Pancreas (tissue), 10 donors: ENCODE measurements at places on chromosomes 16 and 17. TPM values are rescaled to one million over a fixed set of nuclear protein-coding genes. Genes with fewer than 3 reads are reported as not detected.

DNA sequence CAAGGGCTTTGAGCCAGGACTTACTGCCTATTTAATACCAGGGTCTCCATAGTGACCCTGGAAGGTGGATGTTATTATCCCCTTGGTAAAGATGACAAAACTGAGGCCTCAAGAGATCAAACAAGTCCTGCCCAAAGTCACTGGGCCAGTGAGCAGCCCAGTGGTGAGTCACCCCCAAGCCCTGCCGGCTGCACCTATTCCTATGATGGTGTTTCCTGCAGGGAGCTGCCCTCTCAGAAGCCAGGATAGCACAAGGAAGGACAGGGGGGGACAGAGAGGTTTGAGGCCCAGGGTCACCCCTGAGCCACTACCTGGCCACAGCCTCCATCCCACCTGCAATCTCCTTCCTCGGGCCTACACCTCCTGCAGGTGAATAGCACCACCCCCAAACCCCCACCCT, 90.9 kb downstream of the SDK2 start:
- DNase-seq: no peak

- DNase-seq: no peak
Measured at GRCh38 chr16:49617016-49617629, 238.8 kb downstream of the ZNF423 start.

DNA sequence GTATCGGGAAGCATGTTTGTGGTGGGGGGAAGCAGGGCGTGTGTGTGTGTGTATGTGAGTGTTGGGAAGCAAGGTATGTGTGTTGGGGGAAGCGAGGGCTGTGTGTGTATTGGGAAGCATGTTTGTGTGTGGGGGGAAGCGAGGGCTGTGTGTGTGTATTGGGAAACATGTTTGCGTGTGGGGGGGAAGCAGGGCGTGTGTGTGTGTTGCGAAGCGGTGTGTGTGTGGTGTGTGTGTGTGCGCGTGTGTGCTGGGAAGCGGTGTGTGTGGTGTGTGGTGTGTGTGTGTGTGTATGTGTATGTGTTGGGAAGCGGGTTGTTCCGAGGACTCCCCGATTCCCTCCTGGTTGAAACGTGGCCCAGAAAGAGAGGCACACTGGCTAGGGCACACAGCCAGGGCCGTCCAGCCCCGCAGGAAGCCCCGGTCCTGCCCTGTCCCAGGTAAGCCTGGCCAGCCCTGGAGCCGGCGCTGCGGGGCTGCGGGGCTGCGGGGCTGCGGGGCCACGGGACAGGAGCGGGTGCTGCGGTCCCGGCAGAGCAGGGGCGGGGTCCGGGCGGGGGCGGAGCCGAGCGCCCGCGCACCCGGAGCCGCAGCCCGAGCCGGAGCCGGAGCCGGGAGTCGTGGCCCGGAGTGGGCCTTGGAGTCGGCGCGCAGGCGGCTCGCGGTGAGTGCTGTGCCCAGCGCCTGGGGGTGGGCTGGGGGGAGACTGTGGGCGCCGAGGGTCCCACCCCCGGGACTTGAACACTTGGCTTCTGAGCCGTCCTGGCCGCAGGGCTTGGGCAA, at the start of gene NOD2:
Gene NOD2, plus strand, starts transcription at position 608 of the 783 bp plus-strand sequence. CDS start 5,890 bp downstream, outside the sequence.
- DNase-seq: peak; percentile 69

GRCh38 chr17:69884846-69885245, 190.2 kb upstream of the KCNJ16 start:
- no peak for DNase-seq

DNA sequence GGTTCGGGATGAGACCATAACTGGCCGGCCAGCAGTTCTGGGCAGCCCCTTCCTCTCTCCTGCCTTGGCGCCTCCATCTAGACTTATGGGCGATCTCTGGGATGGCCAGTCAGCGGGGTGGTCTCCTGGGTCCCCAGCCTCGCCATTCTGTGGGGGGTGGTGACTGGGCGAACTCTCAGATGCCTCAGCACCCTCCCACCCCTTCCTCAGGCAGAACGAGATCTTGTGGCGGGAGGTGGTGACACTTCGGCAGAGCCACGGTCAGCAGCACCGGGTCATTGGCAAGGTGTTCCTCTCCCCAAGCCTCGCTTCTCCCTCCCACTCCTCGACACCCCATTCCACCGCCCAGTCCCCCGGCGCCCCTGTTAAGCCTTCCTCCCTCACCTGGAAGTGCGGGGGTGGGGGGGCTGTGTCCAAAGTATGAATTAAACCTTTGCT, 1.6 kb downstream of the HSF4 start:
- no peak for DNase-seq

DNA sequence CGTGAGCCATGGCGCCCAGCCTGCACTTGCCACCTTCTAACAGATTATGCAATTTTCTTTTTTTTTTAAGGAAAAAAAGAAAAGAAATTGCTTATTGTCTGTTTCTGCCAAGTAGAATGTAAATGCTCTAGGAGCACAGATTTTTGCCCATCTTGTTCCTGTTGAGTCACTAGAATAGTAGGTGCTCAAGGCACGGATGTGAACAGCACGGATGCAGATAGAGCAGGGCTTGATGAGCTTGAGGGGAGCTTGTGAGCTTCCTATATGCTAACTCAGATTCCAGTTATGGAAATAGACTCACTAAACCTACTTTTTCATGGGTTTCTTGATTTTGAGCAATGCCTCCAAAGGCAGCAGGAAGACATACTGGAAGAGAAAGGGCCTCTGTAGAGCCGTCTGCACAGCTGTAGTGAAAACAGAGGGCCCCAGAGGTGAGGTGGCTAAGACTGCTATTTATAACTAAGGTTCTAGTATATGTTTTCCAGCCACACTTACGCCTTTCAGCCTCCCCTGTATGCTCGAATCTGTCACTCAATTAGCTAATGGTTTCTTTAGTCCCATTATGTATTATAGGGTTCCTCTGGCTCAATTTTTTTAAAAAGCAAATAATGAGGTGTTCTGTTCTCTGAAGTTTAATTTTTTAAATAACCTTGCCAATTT, 72.8 kb downstream of the WWP2 start:
- no peak for DNase-seq

DNA sequence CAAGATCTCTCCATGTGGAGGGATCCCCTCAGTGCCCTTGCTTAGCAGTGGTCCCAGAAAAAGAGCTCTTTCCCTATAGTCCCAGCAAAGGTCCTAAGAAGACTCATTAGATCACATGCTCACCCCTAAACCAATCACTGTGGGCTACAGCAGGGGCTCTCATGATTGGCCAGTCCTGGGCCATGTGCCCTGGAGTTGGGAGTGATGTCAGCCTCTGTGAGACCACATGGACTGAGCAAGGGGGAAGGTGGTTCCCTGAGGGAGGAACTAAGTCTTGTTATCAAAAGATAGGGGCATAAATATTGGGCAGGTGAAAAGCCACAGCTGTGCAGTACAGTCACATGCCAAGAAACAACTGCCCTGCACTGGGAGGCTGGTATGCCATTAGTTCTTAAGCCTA, 51.3 kb downstream of the SCNN1B start:
- peak; percentile 62 for DNase-seq

- peak; percentile 86 for DNase-seq
Measured at GRCh38 chr17:75645889-75646637, 12.8 kb downstream of the SMIM5 start.

- peak; percentile 54 for DNase-seq
Measured at GRCh38 chr17:72661116-72661944, 431.2 kb downstream of the SLC39A11 start.

DNA sequence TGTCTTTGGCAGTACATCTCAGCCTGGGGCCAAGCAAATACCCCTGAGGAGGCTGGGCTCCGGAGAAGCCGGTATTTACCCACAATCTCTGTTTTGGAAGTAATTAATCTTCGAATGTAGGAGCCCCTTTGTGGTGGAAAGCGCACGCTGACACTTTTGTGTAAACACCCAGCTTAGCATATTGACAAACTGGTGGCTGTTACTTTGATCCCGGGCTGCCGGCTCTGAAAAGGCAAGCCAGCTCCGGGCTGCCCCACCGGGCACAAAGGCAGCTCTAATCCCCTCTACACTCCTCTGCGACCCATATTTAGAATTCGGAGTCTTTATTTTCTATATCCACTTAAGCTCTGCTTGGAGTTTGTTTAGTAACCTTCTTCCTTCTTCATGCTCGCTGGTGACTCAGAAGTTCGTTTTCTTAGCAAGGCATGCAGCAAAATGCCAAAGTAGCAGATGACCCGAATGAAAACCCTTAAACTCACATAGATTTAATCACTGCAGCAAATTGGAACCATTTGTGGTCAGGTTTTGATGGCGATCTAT, 144.0 kb upstream of the IRX3 start:
- DNase-seq: no peak

- peak; percentile 33 for DNase-seq
Measured at GRCh38 chr16:66304961-66305360, 61.5 kb upstream of the CDH5 start.

DNA sequence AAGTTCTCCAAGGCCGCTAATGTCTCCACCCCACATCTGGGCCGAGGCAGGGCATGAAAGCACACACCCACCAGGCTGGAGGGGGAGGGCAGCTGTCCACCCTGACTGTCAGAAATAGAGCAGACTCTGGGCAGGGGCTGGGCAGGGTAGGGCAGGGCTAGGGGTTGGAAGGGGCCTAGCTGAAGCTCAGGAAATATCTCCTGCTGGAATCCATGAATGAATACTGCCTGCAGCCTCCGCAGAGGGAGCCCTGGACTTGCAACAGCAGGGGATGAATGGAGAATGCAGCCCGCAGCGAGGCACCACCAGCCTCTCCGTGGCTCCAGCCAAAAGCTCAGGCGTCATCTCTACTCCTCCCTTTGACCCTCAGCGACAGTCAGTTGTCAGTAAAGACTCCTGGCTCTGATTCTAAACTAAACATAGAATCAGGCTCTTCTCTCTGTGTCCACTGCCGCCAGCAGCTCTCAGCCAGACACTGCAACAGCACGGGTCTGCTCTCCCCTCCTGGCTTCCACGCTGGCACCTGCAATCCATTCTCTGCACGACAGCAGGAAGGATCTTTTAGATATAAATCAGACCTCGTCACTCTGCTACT, 23.9 kb upstream of the NGFR start:
- DNase-seq: no peak

DNA sequence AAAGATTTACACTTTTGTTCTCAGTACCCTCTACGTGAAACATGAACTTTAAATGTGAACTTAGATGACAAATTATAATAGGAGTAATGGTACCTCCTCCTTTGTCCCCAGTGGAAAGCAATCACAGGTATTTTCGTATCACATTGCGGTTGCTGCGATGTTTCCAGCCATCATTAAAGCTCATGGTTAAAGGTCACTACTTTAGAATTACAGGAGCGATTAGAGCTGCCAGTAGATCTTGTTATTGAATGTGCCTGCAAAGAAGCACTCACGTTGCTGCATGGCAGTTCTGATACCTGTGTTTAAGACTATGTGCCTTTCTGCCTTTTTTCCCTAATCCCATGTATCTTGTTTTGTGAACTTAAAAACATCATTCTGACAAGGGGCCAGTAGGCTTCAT, 301.0 kb downstream of the CPPED1 start:
- no peak for DNase-seq

DNA sequence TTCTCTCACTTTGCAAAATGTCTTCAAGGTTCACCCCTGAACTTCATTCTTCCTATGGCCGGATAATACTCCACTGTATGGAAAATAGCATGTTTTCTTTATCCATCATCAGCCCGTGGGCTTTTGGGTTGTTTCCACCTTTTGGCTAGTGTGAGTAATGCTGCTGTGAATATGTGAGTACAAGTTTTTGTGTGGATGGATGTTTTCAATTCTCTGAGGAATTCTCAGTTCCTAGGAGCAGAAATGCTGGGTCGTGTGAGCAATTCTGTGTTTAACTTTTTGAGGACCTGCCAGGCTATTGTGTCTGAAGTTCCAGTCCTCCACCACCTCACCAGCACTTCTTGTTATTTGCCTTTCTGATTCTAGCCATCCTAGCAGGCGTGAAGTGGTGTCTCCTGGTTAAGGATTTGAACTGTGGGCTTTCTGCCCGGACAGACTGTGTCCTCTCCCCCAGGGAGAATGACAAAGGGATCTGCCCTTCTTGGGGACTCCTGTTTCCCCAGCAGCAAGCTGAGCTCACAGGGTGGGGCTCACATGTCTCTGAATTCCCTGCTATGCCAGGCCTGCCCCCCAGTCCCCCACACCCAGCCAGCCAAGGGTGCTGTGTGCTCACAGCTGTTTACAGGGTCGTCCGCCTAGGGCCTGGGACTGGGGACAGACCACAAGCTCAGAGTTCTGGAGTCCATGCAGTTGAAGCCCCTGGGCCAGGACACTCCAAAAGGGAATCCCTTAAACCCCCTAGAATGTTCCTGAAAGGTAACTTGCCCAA, 92.2 kb upstream of the CIBAR2 start:
- DNase-seq: no peak

DNA sequence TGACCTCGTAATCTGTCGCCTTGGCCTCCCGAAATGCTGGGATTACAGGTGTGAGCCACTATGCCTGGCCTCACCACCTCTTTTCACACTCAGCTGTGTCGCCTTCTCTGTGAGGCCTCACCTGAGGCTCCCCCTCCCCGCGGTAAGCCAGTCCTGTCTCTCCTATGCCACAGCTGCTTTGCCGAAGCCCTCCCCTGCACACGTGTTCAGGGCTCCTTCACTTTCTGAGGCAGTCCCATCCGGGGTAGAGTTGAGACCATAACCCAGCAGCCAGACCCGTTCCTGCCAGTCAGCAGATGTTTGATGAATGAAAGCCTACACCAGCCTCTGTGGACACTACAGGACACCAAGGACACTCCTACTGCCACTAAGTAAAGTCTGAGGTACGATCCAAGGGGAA, 10.6 kb downstream of the USP7 start:
- no peak for DNase-seq

DNA sequence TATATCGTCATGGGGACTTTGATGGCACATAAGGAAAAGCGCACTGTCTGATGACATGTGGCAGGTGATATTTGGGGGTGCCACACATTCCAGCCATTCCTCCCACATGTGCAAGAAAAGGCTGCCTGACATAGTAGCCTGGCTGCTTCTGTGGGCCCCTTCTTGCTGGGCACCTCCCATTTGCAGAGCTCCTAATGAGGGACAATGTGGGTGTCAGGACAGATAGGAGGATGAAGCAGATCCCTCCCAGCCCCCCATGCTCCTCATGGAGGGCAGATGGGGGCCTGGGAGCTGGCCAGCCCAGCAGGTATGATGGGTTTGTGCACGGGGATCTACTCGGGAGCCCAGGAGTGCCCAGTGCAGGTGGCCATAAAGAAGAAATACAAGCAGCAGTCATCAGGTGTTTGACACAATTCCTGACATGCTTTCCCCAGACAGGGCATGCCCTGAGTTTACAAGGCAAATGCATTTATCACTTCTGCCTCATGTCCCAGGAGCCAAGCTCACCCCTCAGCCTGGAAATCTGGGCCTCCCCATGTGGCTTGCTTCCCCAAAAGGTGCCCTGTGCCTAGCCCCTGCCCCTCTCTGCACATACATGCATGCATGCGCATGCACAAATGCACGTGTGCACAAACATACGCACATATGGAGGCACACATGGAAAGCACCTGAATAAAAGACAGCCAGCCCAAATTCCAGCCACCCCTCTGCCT, 260.6 kb upstream of the RPL38 start:
- no peak for DNase-seq

- DNase-seq: no peak
Measured at GRCh38 chr17:61221181-61221580, 178.5 kb upstream of the TBX2 start.

Gene DHRS7C
- not detected for polyA plus RNA-seq

Gene CMTM2
- polyA plus RNA-seq: 0.65 TPM

Gene TP53TG3
- polyA plus RNA-seq: not detected

Gene TEN1
- polyA plus RNA-seq: 35.0 TPM

Gene CCDC92B
- polyA plus RNA-seq: 1.6 TPM

Gene KRTAP4-8
- not detected for polyA plus RNA-seq

Gene PRSS33
- 0.05 TPM for polyA plus RNA-seq

Gene HSF4
- 310 TPM for polyA plus RNA-seq

Gene INTS2
- 1.7 TPM for polyA plus RNA-seq

Gene SCGB1C2
- polyA plus RNA-seq: not detected

Gene TBC1D3K
- not detected for polyA plus RNA-seq

Gene PDE6G
- polyA plus RNA-seq: 0.49 TPM

Gene MMP15
- polyA plus RNA-seq: 22.3 TPM

Gene GPR179
- polyA plus RNA-seq: 0.45 TPM

Gene TPSG1
- polyA plus RNA-seq: not detected

Gene EPX
- polyA plus RNA-seq: not detected

Gene LITAFD
- not detected for polyA plus RNA-seq
